ENCODE measurements at places on chromosomes 11 and 22.

DNA sequence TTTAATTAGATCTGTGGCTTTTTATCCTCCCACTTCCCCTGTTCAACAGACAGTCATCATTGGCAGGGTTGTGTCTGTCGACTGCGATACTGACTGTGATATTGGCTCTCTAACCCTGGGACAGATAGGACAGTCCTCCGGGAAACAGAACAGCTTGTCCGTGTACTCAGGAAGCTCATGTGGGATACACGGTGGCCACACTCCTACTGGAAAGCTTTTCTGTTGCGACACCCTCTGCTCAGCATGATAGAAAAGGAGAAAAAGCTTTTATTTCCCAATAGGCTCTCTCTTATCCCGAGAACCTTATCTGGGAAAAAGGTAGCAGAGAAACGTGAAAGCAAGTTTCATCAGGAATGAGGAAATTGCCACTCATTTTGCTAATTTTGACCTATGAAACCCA lies 60.4 kb upstream of the HSPA8 start:
- DNase-seq = peak; percentile 48

- no peak for DNase-seq
Measured at GRCh38 chr11:54927704-54928103, 221.1 kb downstream of the OR4A5 start.

- peak; percentile 53 for DNase-seq
Measured at GRCh38 chr11:6737872-6738466, 33.8 kb downstream of the OR2AG2 start.

DNA sequence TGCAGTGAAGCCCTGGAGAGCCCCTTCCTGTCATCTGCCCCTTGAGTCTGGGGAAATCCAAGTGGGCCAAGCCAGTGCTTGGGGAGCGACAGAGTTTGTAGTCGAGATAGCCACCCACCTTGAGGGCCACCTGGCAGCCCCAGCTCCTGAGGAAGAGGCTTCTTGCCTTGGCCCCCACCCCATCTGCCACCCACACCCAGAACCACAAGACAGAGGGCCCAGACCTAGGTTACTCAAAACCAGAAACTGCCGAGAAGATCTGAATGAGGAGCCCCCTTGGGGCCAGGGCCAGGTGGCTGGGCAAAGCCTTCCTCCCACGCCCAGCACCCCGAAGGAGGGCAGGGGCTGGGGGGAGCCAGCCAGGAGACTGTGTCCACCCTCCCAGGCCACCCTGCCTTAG lies 18.8 kb upstream of the PRR5 start:
- no peak for DNase-seq

DNA sequence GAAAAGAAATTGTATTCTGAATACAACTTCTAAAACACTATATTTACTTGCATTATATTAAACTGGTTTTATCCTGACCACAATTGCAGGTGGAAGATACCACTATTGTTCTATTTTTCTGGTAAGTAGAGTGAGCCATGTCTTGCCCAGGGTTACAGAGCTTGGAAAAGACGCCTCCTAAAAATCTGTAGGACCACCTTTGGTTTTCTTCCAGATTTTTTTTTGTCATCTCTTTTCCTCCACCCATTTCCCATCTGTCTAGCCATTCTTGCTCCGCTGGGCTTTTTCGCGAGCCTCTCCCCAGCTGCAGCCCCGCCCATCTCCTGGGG lies 294 bp upstream of the MTMR3 start:
- no peak for DNase-seq
